Common myeloid progenitor, CD34-positive (primary cell): ENCODE measurements at places on chromosomes 5 and 9.

GRCh38 chr9:118455259-118455658 is 751.1 kb downstream of the TLR4 start:
- no peak for DNase-seq

- DNase-seq: no peak
Measured at GRCh38 chr9:123978981-123979380, 32.6 kb upstream of the LHX2 start.

- DNase-seq: no peak
Measured at GRCh38 chr5:176817841-176818377, 7.5 kb downstream of the UNC5A start.

- peak; percentile 65 for DNase-seq
Measured at GRCh38 chr9:111661802-111662521, 557 bp downstream of the GNG10 start.

DNA sequence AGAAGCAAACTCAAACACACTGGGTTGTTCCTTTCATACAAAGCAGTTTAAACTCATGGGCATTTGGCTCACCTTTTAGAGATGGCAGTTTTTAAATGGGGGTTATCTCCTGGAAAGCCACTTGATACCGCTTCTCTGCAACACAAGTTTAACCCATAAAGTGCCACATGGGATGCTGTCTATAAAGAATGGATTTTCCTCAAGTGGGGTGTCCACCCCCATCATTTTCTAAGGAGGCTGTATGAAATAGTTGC is 528 bp upstream of the TRPM3 start:
- DNase-seq: no peak

DNA sequence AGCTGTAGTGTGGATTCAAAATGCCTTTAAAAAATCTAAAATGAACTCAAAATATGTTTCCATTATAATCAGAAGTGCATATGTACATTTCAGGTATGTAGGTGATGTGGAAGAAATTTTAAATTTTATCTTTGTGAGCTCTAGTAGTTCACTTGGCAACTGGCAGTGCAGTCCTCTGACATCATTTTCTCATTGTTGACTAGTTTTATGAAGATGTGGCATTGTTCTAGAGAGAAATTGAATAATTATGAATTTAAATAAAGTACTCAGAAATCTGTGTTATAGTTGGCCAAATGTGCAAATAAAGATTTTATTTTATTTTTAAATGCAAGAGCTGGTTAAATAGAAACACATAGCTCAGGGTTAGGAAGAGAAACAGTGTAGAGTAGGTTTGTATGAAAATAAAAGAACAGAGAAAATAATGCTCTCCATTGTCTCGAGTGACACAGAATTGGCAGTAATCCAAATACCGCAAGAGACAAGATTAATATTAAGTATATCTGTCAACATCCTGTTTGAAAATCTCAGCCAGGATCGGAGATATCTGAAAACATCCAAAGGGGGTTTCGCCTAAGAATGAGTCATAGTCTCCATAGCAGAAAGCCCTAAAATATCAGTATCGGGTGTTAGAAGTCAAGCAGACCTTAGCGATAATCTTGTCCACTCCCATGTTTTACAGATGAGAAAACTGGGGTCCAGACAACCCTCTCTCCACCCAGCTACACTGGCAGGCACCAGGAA is 189.4 kb downstream of the CCDC192 start:
- peak; percentile 37 for DNase-seq

- no peak for DNase-seq
Measured at GRCh38 chr5:33832404-33833236, 59.2 kb downstream of the ADAMTS12 start.

GRCh38 chr5:159010661-159011442 is 88.9 kb downstream of the EBF1 start:
- peak; percentile 12 for DNase-seq

DNA sequence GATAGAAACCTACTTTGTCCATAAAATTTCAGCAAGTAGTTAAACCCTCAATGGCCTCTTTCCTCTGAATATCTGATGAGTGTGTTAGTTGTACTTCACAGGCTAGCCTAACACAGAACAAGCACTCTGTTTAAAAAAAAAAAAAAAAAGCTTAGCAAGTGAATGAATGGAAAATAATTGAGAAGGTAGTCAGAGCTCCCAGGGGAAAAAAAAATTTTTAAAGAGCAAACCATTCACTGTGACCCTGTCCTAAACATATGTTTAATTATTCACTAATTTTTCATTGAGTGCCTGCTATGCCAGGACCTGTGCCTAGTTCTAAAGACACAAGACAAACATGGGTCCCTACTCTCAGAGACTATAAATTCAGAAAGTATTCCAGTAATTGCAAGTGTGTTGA is 69.3 kb downstream of the SH3RF2 start:
- no peak for DNase-seq

DNA sequence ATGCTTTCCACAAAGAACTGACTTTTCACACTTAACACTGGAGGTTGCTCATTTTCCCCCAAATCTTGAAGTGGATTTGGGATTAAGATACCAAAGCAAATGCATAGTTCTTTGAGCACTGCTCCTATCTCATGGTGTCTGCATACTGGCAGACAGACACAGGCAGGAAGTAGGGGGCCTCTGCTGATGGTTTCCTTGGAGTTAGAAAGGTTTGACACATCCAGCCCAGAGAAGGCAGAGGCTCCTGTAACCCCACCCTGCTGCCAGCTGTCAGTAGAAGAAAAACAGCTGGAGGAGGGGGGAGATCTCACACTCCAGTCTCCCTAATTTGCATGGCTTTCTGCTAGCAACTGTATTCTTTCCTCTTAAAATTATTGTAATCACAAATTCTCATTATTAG is 44.1 kb downstream of the APTX start:
- DNase-seq: no peak

GRCh38 chr9:84705128-84705527 is 35.6 kb downstream of the NTRK2 start:
- DNase-seq: no peak

DNA sequence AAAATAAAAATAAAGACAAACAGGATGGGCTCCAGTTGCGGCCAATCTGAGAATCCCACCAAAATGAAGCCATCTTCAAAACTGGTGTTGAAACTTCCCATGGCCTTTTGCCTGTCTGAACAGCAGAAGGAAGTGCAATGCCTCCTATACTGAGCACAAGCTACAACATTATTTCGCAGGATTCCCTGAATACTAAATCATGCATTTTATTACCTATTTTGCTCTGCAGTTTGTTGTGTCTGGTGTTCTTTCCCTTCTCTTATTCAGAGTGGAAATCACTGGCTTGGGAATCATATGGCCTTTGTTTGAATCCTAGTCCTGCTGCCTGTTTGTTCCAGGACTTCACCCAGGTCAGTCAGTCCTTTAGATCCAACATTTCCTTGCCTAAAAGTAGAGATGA is at the start of gene OR2Y1:
Gene OR2Y1 (minus strand): TSS at position 101 of the 400 bp plus-strand sequence. CDS start 0 bp downstream, at position 101.
- no peak for DNase-seq

GRCh38 chr9:129557192-129558036 is 63.5 kb downstream of the C9orf50 start:
- no peak for DNase-seq

DNA sequence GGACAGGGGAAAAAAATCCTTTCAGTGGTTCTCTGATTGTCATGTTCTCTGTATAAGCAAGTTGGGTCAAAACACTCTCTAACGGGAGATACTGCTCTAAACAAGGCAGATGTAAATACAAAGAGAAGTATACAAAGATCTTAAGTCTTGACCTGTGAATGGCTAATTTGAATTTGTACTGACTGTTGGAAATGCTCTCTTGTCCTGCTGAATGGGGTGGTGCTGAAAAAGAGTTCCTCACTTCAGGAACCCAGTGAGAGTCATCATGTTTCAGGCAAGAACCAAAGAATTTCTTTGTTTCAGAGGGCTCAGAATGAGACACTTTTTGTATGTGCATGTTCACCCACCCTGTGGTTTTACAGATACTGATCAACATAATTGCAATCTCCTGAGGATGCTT is 461.0 kb downstream of the NR2F1-AS1 start:
- no peak for DNase-seq

DNA sequence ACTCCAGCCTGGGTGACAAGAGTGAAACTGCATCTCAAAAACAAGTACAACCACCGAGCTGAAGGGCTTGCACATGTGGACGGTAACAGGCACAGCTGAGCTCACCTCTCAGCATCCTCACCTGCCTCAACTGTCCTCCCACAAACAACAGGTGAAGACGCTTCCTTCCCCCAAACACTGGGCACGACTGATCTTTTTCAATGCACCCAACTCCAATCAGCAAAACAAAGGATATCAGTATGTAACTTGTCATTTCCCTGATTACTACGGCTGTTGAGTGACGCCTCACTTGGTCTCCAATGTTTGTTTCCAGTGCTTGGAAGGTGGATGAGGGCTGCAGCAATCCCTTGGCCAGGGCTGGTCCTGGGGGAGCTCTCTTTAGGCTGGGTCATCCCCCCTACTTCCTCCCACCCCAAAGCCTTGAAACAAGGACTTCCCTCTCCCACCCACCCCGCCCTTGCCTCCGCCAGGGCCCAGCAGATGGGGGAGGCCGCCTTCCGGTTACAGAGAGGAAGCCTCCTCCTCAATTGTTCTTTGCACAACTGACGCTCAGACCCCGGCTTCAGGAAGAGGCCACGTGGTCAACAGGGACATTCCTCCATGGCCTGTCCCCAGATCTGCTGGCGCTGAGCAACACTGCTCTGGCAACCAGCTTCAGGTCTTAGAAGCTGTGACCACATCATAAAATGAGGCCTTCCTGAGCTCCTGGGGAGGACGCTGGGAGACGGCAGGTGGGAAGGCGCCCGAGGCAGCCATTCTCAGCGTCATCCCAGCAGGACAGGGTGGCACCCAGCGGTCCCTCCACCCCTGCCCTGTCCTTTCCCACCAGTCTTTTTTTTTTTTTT is 5.9 kb downstream of the FAM78A start:
- DNase-seq: peak; percentile 79

GRCh38 chr5:92633875-92634487 is 947.0 kb downstream of the NR2F1-AS1 start:
- no peak for DNase-seq

DNA sequence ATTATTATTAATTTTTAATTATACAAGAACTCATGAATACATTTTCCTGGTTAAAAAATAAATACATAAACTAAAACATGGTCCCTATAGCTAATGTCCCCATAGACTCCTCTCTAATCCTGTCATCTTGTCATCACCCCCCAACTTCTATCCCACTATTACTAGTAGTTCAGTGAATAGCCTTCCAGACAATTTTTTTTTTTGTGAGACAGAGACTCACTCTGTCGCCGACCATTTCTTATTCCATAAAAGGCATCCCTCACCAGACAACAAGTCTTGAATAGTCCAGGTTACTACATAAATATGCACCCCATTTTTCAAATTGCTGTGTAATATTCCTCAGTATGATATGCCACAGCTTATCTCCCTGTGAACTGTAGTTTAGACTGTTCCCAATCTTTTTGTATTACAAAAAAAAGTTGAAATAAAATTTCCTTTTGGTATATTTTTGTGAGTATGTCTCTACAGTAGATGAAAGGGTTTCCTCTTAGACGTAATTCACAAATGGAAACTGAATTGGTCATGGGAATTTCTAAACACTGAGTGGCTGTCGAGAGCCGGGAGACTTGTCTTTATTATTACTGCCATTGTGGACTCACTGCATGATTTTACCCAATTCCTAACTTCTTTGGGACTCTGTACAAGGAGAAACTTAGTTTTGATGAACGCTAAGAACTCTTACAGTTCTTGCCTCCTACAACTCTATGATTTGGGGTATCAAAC is 6.4 kb upstream of the ABLIM3 start:
- no peak for DNase-seq

DNA sequence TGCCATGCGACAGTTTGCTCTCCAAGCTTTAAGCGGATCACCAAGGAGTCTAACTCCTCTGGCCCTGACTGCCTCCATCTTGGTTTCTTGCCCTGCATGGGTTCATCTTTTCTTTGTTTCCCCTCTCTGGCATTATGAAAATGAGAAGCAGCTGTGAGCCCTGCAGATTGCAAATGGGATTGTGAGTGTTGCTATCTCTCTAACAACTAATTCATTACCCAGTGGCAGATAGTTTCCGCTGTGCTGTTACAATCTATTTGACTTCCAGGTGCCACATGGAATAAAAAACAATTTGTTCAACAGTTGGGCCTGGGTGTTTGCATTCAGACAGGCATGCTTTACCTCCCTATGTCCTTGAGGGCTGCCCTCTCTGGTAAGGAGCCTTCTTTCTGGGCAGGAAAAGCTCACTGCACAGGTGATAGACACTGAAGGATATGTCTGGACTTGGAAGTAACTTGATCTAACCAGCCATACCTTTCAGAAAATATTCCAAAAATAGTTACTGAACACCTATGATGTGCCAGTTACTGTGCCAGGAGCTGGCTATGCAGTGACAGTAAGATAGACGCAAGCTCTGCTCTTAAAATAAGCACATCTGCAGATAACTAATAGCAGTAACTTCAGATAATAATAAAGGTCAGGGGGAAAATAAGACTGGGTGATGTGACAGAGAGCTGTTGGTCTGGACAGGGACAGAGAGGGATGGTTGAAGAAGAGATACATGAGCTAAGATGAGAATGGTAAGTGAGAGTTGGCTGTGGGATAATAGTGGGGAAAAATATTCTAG is 40.1 kb downstream of the GRIA1 start:
- DNase-seq: no peak

- no peak for DNase-seq
Measured at GRCh38 chr5:130975299-130975698, 189.8 kb downstream of the HINT1 start.

GRCh38 chr5:6754766-6755165 is 41.5 kb downstream of the TENT4A start:
- no peak for DNase-seq

DNA sequence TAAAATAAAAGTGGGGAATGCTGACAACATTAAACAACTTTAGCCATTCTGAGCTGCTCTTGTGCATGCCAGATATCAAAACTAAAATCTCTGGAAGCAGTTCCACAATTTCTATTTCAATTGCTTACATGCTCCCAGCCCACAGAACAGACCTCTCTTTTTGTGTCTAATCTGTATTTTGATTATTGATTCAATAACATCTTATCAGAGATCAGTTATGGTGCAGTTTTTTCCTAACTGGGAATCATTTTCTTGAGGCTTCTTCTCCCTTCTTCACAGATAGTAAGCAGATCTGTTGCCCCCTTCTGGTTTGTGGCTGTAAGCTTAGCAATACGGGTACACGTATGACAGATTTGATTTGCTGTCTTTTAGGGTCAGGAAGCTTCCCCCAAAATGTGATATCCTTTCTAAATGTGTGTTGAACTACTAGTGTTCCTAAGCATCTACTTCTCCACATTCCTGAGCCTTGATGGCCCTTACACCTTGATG is 39.4 kb downstream of the MRPS27 start:
- peak; percentile 40 for DNase-seq

GRCh38 chr5:140145256-140145655 is 19.5 kb downstream of the IGIP start:
- no peak for DNase-seq

DNA sequence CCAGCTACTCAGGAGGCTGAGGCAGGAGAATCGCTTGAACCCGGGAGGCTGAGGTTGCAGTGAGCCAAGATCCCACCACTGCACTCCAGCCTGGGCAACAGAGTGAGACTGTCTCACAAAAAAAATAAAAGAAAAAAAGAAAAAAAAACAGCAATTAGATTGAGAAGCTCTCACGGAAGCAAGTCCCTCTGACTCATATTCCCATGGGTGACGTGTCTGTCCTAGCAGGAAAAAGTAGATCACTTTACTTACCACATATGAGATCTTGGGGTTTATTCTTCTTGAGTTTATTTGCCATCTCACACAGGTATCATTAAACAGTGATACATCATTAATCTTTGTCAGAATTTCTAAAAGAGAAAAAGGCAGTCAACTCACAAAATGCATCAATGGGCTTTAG is 62.6 kb downstream of the SUSD1 start:
- no peak for DNase-seq

GRCh38 chr5:9850456-9850855 is 220.3 kb upstream of the TAS2R1 start:
- no peak for DNase-seq

- DNase-seq: no peak
Measured at GRCh38 chr5:155089643-155090042, 76.1 kb downstream of the KIF4B start.
